ENCODE measurements at places on chromosomes 4 and X.
A peak's percentile ranks its signal among the peaks of the same experiment; 100 is the strongest.

DNA sequence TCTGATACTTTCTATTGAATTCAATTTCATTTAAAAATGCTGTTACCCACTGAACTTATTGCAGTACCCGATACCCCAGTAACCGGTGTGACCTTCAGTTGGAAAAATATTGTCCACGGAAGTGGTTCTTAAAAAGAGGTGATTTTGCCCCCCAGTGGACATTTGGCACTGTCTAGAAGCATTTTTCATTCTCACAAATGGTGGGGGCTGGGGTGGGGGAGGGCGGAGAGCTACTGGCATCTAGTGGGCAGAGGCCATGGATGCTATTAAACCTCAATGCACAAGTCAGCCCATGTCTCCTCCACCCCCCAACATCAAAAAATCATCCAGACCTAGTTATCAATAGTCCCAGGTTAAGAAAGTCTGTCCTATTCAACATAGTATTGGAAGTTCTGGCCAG lies 19.6 kb upstream of the CHM start:
- DNase-seq, result no peak

DNA sequence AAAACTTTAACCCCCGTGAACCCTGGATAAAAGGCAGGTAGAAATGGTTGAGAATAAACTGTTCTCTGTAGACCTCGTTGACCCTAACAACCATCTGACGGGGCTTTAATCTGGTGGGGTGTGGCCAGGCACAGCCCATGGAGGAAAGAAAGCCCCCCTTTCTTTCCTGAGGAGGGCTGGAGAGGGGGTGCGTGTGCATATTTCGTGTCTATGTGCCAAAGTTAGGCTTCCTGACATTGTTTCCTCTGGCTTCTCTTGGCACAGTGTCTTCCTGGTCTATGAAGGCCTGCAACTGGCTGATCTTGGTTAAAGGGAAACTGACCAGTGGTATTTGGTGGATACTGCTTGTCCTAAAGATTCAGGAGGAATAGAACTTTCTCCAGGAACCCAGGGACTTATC lies 97.1 kb downstream of the MGST2 start:
- DNase-seq, result no peak

DNA sequence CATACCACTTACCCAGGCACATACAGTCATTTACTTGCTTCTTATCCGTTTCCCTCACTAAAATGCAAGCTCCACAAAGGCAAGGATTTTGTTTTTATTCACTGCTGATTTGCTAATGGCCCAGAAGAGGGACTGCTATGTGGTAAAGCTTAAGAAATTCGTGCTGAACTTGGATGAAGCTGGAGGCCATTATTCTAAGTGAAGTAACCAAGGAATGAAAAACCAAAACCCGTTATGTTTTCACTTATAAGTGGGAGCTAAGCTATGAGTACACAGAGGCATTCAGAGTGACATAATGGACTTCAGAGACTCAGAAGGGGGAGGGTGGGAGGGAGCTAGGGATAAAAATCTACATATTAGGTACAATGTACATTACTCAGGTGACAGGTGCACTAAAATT lies 47.2 kb downstream of the RAB33B start:
- no peak for DNase-seq

- DNase-seq, result no peak
These were observed 16.6 kb upstream of the ZNF718 start for GRCh38 chr4:107444-108429.

DNA sequence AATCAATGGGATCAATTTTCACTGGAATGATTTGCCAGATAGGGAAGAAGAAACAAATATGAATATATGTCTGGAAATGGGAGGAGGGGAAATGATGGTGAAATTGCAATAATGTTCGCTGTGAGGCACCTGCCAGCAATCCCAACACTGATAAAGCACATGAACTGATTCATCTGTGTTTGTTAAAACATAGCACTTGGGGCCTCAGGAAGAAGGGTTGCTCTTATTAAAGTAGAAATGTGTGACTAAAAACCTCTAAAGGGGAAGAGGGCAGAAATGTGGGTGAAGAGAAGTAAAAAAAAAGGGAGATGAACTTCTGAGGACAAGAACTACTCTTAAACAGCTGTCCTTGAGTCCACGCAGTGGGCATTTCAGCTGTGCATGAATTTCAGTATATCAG lies 101.4 kb downstream of the C4orf51 start:
- DNase-seq, result no peak

DNA sequence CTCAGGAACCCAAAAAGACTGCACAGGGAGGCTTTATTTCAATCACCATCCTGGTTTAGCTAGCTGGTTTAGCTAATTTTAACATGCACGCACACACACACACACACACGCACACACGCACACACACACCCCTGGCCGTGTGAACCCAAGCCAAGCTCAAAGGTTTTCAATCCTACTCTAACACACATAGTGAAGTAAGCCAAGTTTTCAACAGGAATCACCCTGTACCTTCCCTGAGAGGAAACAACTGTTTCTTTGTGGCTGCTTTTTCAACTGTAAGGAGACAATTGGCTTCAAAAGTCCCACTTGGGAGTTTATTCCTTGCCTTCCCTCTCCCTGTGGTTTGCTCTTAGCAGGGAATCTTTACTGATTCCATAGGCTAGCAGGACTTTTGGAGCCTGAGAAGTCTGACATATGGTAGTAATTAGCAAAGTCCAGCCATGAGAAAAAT lies 98.9 kb upstream of the BMP3 start:
- no peak for DNase-seq

- no peak for DNase-seq
These were observed 7.7 kb downstream of the ATP5ME start for GRCh38 chr4:666436-666810.

- no peak for DNase-seq
These were observed 534.4 kb downstream of the MID1IP1 start for GRCh38 chrX:39335513-39336235.

GRCh38 chr4:113699772-113700171 lies 61.8 kb downstream of the CAMK2D start:
- DNase-seq, result no peak

DNA sequence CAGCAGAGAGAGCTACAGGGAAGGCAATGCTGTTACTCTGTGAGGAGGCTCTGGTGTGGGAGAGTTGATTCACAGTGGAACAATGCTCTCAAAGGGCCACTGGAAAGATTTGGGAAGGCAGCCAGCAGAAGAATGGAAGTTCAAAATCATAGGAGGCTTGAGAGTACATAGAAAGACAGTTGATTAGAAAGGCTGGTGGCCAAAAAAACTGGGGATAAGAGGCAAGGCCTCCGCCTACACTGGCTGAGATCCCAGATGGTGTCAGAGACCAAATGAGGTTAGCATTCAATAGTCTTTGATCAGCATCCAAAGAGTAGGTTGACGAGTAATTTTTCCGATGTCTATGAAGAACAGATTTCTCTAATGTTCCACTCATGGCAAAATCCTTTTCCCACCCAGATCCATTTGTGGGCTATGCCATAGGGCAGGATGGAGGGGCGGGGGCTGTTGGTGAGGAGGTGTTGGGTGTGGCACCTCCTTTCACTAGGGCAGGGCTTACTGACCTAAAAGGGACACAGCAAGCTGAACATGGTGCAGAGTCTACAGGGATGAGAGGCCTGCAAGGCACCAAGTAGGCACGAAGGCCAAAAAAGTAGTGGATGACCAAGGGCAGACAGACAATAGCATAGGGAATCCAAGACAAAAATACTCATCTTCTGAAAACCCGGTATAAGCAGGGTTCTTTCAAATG lies 15.1 kb downstream of the TEC start:
- no peak for DNase-seq

DNA sequence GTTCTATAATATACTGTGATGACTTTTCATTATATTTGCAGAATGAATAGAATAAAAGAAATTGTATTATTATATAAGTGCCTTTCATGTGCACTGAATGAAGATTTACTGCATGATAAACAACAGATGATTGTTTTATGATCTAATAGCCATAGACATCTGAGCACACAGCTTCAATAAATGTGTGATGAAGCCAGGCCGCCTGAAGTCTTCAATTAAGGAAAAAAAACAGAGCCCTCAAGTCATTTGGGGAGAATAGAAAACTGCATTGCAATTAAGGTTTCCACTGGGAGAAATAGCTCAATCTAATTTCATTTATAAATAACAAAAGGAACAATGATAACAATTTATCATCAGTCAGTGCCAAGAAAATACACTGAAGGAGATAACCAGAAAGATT lies 955.2 kb downstream of the FSTL5 start:
- no peak for DNase-seq

DNA sequence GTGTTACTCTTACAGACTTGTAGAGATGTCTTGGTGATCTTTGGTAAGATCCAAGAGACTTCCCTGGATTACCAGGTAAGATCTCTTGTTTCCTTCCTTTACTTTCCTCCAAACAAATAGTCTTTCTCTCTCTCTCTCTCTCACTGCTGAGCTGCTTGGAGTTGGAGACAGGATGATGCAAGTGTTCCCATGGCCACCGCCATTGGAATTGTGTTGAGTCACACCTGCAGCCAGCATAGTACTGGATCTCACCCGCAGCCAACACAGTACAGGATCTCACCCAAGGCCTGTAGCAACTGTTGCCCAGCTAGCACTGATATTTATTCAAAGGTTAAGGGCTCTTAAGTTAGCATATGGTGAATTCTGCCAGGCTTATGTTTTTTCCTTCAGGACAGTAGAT lies 1080.9 kb downstream of the FAT4 start:
- DNase-seq, result no peak

GRCh38 chr4:77014256-77014655 lies 61.5 kb downstream of the CCNI start:
- no peak for DNase-seq

- DNase-seq, result no peak
These were observed 239.5 kb upstream of the TET2 start for GRCh38 chr4:104907074-104907649.

DNA sequence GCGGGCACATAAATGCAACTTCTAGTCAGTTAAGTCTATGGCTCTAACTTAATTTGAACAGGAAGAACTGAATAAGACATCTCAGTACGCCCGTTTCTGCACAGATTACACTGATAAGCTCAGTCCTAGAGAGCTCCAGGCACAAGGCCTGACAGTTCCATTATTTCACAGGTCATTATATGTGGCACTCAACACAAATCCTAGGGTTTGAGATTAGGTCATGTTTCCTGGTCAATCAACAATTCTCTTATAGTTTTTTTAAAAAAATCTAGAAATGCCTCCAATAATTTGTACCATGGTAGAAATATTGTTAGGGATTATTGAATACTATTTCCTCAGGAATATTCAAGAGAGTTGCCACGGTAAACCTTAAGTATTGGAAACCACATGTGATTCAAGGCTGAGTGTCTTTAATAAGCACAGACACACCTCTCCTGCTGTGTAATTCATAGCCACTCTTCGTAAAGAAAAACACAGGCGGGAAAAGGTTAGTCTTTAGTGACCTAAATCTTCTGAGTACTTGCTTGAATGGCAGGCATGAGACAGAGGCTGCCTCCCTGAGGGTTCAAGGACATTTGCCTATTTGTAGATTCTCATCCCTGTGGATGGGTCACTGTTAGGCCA lies 342.9 kb upstream of the ADGRL3 start:
- DNase-seq, result no peak

DNA sequence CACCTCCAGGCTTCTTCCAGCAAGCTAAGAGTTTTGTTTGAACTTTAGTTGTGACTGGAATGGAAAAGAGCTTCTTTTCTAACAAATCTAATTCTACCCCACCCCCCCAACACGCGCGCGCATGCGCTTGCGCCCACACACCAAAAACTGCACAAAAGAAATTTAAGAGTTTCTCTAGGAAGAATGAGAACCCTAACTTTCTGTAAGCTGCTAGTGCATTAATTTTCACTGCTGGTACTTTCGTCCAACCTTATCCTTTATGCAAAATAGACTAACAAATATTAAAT lies 9.0 kb upstream of the INTU start:
- DNase-seq, result no peak

DNA sequence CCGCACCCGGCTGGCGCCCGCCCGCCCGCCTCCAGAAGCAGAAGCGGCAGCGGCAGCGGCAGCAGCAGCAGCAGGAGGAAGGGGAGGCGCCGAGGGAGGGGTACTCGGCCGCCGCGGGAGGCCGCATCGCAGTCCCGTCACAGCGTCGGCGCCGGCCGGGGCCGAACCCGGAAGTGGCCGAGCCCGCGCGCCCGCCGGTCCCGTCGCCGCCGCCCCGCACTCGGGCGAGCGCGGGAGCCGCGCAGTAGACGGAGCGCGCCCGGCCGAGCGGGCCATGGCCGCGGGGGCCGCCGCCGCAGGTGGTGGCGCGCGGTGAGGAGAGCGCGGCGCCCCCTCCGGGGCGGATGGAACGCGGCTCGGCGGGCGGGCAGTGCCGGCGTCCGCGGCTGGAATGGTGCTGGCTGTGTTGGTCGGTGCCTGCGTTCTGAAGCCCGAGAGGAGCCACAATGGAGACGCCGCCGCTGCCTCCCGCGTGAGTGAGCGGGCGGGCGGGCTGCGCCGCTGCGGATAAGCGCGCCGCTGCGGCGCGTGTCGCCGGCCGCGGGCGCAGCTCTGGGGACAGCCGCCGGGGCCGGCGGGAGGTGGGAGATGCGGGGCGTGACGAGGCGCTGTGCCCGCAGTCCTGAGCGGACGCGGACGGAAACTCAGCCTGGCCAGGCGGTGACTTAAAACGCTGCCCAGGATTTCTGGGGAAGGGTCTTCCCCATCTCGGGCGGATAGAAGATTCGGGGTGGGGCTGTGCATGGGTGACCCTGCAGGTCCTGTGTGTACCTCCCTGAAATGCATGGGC lies at the start of gene KLHL2:
KLHL2 (plus strand) TSS at position 131 of the 790 bp plus-strand sequence; CDS start at position 447, 316 bp downstream.
- DNase-seq, result peak; percentile 62

DNA sequence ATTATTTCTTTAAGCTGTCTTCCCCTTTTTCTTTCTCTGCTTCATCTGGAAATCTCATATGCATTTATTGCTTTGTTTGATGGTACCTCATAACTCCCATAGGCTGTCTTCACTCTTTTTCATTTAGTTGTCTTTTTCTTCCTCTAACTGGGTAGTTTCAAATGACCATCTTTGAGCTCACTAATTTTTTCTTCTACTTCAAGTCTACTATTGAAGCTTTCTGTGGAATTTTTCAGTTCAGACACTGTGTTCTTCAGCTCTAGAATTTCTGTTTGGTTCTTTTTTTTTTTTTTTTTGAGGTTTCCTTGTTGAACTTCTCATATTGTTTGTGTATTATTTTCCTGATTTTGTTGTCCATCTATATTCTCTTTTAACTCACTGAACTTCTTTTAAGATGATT lies 23.0 kb downstream of the CASK start:
- no peak for DNase-seq

GRCh38 chr4:86274642-86275041 lies 85.2 kb downstream of the MAPK10 start:
- no peak for DNase-seq

Measured in nucleus accumbens (tissue), 56 donors.